ENCODE measurements at places on chromosomes 1 and 21.

- no peak for DNase-seq
Observed at GRCh38 chr1:117290890-117291289, 76.4 kb upstream of the MAN1A2 start.

DNA sequence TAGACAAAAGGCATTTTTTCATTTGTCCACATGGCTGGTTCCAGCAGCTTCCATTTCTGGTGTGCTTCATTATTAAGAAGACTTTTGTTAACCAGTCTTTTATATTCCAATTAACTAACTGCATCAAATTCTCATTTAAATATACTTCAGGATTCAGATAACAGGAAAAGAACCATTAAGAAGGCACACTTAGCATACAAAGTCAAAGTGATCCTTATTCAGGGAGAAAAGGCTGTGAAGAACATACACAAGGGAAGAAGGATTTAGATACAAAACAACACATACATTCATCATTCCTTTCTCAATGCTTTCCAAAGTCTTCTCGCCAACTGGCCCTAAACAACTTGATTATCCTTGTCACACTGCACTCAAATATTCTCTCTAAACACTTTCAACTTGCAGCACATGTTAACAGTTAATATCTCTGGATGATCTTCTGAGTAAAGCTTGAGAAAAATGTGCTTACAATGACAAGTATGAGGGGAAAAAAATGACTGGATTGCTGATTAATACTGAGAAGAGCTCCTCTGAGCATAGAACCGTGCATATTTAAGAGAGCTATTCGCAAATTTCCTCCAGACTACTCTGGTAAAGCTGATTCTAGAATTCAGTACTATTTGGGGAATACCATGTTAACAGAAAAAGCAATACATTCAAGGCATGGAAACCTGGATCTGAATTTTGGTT is 225.2 kb upstream of the TNR start:
- DNase-seq = no peak

GRCh38 chr1:42146626-42147320 is 6.4 kb upstream of the GUCA2B start:
- peak; percentile 50 for DNase-seq

- no peak for DNase-seq
Observed at GRCh38 chr1:8727809-8728213, 89.6 kb downstream of the RERE start.

DNA sequence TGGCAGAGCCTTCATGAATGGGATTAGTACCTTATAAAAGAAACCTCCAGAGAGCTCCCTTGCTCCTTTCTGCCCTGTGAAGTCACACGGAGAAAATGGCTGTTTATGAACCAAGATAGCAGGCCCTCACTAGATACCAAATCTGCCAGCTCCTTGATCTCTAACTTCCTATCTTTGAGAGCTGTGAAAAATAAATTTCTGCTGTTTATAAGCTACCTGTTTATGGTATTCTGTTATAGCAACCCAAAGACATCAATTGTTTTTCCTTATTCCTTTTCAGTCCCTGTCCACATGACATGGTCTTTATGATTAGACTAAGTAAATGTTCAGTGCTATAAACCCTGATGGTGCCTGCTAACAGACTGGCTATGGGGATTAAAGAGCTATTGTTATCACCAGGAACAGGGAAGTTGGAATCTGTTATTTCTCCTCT is 9.7 kb upstream of the STIL start:
- DNase-seq = no peak

DNA sequence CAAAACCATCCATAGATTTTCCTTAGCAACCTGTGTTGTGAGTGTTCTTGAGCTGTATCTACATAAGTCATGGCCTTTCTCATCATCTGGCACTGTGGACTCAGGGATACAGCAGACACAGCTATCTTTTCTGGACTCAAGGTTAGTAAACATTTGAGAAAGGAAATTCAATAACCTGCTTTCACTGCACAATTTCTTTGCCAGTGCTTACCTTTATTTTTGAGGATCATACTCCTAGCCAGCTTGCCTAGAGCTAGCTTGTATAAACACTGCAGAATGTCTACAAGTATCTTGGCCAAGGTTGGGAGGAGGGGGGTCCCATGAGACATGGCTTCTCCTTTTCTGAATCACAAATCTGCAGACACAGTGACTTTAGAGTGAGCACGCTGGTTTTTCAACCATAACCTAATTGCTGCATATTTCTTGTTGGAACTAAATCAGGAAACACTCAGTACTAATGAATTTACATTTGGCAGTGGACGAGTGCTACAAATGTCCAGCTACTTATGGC is 27.2 kb downstream of the ADAMTS5 start:
- DNase-seq = no peak

- no peak for DNase-seq
Observed at GRCh38 chr1:247326411-247327130, 5.1 kb downstream of the ZNF496 start.

DNA sequence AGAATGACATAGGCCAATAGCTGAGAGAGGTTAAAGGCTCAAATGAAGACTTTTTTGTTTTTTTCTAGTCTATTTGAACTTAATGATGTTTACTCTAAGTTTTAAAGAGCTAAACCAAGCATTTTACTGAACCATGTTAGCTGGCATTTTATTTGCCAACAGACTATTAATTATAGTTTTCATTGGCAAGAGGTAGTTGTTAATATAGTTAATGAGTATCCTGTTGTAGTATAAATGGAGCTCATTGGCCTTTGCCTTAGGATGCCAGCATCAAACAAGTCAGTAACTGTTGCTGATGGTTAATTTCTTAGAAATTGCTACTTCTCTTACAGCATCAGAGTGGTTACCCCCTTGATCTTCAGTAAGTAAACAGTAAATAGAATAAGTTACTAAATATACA is 339.0 kb upstream of the B3GALT2 start:
- no peak for DNase-seq

DNA sequence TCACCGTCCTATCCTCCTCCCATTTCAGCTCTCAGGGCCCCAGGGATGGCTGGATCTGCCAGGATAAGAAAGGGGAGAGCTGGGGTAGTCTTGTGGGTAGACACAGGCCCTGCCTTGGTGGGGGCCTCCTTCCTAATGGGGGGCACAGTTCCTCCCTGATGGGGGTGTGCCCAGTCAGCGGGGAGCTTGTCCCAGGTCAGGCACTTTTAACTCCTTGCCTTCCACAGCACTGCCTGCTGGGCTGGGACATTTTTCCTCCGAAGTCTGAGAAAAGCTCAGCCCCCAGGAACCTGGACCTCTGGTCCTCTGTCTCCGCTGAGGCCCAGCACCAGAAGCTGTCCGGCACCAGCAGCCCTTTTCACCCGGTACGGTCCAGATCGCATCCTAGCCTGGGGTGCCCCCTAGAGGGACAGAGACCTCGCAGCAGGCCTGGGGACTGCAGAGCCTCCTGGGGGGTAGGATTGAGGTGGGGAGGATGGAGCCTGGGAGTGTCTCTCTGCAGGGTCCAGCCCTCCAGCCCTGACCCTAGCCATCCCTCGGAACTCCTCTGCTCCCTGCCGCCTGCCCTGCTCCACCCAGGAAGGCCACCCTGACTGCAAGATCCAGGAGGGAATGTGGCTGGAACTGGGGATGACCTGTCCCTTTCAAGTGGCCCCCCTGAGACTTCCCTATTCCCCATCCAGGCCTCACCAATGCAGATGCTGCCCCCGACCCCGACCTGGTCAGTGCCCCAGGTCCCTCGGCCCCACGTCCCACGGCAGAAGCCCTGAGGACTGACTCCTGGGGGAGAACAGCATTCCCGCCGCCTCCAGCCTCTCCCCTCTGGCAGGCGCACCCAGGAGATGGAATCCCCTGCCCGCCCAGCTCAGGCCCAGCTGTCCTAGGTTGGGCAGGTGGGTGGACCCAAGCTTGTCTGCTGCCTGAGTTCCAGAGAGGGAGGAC is 12.0 kb downstream of the MIIP start:
- DNase-seq = peak; percentile 34

DNA sequence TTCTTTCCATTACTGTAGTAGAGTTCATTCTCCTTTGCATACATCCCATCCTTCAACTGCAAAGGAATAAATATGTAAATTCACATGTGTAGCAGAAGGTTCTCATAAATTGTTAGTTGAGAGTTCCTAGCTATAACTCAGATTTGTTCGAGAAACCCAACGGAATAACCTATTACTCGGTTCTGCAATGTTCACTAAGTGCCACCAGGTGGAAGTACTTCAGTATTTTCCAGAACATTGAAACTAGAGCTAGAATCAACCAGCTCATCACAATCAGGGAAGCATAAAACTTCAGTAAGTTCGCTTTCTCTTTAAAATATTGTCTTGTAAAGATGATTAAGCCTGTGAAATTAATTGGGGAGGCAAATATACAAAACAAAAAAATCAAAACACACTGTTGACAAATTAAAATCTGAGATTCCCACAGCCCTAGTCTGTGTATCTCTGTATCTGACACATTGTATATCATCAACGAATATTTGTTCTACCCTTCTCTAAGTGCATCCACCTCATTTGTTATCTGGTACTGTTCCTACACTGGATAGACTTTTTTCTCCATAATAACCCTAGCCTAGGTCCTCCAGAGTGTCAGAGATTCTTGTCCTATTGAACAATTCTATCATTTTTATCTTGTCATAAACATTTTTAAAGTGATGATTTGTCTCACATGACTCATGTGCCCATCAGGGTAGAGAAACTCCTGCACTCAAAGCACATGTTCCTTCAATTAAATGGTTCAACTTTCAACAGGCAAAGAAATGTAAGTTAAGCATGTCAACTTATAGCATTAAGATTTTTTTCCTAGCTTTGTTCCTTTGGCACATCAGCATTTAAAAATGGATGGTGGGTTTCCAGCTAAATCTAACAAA is 31.9 kb downstream of the MROH9 start:
- no peak for DNase-seq

Measured in stimulated activated CD4-positive, alpha-beta T cell treated with anti-CD3 and anti-CD28 coated beads, Interleukin-4, amount 100 ng/mL, for 48 hours (primary cell).